PC-3 (cell line): ENCODE measurements at places on chromosomes 5 and 9. TPM values are rescaled to one million over a fixed set of nuclear protein-coding genes. Genes with fewer than 3 reads are reported as not detected.

DNA sequence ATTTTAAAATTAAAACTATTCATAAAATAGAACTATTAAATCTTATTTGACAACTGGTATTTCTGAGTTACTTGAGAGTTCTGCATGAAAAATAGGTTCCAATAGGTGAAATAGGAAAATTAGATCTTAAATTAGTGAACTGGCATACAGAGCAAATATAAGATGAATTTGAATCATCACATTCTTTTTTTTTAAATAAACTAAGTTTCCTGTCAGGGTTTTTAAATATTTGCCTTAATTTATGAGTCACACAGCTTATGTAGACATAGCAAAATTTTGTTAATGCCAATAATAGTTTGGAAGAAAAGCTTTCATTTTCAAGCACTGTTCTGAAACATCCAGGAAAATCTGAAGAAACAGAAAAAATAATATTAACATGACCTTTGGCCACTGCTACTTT is 311.7 kb upstream of the HAPLN1 start:
- peak overlapping the region; percentile 90 for H3K27ac ChIP-seq
- no peak overlapping the region for H3K4me3 ChIP-seq
- no peaks in the 10 kb centered on the region for H3K36me3 ChIP-seq
- peaks cover 34% of the 10 kb centered on the region for H3K4me1 ChIP-seq
- DNase-seq: peak; percentile 68

- peak; percentile 44 for DNase-seq
- peaks cover 3% of the 10 kb centered on the region; the same call in 1 of the 2 replicates for H3K36me3 ChIP-seq
- no peak overlapping the region for H3K4me3 ChIP-seq
- H3K4me1 ChIP-seq: no peaks in the 10 kb centered on the region
- no peaks in the 10 kb centered on the region for H3K27me3 ChIP-seq
- no peak overlapping the region for H3K27ac ChIP-seq
Observed at GRCh38 chr5:126544087-126544740, 50.8 kb downstream of the ALDH7A1 start.

- no peaks in the 10 kb centered on the region for H3K4me1 ChIP-seq
- no peak overlapping the region for H3K27ac ChIP-seq
- H3K27me3 ChIP-seq: no peaks in the 10 kb centered on the region
Observed at GRCh38 chr9:100028201-100028784, 70.5 kb downstream of the ERP44 start.

The SCGB3A1 gene
- not detected in 2 replicates for total RNA-seq

DNA sequence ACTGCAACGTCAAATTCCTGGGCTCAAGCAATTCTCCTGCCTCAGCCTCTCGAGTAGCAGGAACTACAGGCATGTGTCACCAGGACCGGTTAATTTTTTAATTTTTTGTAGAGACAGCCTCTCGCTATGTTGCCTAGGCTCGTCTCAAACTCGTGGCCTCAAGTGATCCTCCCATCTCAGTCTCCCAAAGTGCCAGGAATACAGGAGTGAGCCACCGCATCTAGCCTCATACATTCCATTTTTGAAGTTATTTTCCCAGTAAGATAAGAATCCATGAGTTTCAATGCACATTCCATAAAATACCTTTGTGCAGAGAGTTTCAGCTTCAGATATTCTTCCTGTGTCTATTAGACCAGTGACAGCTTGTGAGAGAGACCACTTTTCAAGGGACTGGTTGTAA is 70.4 kb downstream of the SKIC3 start:
- no peak overlapping the region for H3K4me3 ChIP-seq
- H3K4me1 ChIP-seq: no peaks in the 10 kb centered on the region
- no peak overlapping the region for H3K27ac ChIP-seq
- peaks cover 43% of the 10 kb centered on the region for H3K36me3 ChIP-seq
- no peak for DNase-seq

DNA sequence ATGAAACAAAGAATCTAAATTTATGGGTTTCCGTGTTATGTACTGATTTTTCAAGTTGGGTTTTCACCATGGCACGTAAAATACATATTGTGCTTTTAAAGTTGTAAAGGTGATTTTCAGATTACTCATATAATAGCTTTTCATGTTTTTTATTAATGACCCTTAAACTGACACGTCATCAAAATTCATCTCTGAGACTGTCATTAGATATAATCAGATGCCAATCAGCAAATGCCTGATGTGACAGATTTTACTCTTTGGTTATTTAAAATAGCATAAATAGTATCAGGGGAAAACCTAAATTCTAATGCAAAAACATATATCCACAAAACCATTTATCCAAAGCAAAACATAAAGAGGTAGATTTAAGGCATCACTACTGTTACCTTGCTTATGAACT is 11.0 kb downstream of the RFX3 start:
- no peaks in the 10 kb centered on the region for H3K27me3 ChIP-seq
- H3K36me3 ChIP-seq: no peaks in the 10 kb centered on the region
- peaks cover 12% of the 10 kb centered on the region for H3K4me1 ChIP-seq
- no peak for DNase-seq

GRCh38 chr9:18327121-18327520 is 146.8 kb upstream of the ADAMTSL1 start:
- no peaks in the 10 kb centered on the region for H3K36me3 ChIP-seq
- no peaks in the 10 kb centered on the region for H3K27me3 ChIP-seq
- H3K4me1 ChIP-seq: no peaks in the 10 kb centered on the region
- no peak overlapping the region for H3K27ac ChIP-seq
- no peak overlapping the region for H3K4me3 ChIP-seq

- no peak for DNase-seq
- H3K36me3 ChIP-seq: no peaks in the 10 kb centered on the region
- H3K4me3 ChIP-seq: no peak overlapping the region
- H3K27ac ChIP-seq: no peak overlapping the region
- peaks cover 54% of the 10 kb centered on the region for H3K27me3 ChIP-seq
Observed at GRCh38 chr5:135632798-135633197, 54.0 kb upstream of the CXCL14 start.

DNA sequence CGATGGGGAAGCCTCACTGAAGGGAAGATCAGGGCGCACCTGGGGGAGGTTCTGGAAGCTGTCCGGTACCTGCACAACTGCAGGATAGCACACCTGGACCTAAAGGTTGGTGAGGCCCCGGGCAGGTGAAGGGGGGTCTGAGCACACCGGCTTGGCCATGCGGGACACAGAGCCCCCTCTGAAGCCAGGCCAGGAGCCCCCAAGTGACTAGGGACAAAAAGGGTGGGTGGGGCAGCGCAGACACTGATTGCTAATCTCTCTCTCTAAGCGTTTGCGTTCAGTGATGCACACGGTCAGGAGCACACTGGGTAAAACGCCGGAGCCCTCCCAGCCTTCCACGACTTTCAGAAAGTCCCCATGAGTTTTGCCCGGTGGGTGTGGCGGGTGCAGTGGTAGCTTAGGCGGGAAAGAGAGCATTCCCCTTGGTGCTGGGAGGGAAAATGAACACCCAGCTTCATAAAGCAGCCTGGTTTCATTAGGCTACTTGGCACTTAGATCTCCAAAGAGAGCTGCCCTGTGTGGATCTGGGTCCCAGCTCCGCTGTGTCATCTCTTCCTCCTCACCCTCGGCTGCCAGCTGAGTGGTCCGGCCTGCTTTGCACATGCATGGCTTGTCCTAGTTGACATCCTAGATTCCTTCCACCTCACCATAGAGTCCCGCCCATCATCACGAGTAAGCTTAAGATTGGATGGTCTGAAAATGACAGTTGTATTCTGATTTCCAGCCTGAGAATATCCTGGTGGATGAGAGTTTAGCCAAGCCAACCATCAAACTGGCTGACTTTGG is 74.2 kb upstream of the OTULINL start:
- H3K4me3 ChIP-seq: no peak overlapping the region
- H3K36me3 ChIP-seq: peaks cover 54% of the 10 kb centered on the region
- no peaks in the 10 kb centered on the region for H3K27me3 ChIP-seq
- H3K4me1 ChIP-seq: no peaks in the 10 kb centered on the region

- no peaks in the 10 kb centered on the region for H3K4me1 ChIP-seq
- H3K27ac ChIP-seq: no peak overlapping the region
- no peaks in the 10 kb centered on the region for H3K36me3 ChIP-seq
- DNase-seq: no peak
Observed at GRCh38 chr9:15101095-15101494, 190.9 kb upstream of the FREM1 start.

The POU5F2 gene
- total RNA-seq: 0.46 and 0.66 TPM in 2 replicates

The SLC38A9 gene
- 6.5 and 12.9 TPM in 2 replicates for total RNA-seq

The UIMC1 gene
- 20.7 and 24.7 TPM in 2 replicates for total RNA-seq

DNA sequence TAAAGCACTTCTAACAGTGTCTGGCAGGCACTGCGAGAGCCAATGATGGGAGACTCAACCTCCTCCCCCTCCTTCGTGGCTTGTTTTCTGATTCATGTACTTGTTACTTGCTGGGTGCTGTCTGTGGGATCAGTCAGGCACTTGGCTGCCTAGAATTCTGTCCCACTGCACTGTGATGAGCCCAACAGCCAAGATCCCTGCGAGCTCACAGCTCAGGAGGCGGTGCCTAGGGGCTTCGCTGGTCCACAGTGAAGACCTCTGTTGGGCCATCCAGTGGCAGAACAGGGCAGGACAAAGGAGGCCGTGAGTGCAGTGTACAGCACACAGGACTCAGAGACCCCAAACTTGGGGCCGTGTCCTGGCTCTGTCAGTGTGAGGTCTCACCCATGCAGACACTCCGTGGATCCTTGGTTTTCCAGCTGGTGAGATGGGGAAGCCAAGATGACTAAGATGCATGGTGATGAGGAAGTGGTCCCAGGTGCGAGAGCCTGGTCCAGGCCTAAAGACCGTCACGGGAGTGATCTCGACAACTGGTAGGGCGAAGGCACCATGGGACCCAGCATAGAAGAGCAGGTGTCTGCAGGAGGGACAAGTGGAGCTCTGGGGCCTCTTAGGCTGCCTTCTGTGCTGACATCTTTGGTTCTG is 19.5 kb downstream of the MYMK start:
- no peaks in the 10 kb centered on the region for H3K27me3 ChIP-seq
- H3K27ac ChIP-seq: no peak overlapping the region
- no peaks in the 10 kb centered on the region for H3K36me3 ChIP-seq

GRCh38 chr5:87138091-87138805 is 129.4 kb upstream of the RASA1 start:
- no peak for DNase-seq
- H3K36me3 ChIP-seq: no peaks in the 10 kb centered on the region
- no peak overlapping the region for H3K27ac ChIP-seq

The RETREG1 gene
- 1.7 and 8.5 TPM in 2 replicates for total RNA-seq

DNA sequence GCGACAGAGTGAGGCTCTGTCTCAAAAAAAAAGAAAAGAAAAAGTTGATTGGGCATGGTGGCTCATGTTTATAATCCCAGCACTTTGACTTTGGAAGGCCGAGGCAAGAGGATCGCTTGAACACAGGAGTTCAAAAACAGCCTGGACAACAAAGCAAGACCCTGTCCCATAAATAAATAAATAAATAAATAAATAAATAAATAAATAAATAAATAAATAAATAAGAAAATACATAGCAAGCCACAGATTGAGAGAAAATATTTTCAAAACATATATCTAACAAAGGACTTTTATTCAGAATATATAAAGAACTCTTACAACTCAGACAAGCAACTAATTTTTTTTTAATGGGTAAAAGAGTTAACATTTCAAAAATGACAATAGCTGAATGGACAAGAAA is 71.2 kb downstream of the PLPP1 start:
- no peak overlapping the region for H3K4me3 ChIP-seq
- no peak for DNase-seq
- H3K27ac ChIP-seq: no peak overlapping the region

GRCh38 chr9:133754688-133755227 is 16.6 kb upstream of the SARDH start:
- H3K27ac ChIP-seq: no peak overlapping the region
- H3K36me3 ChIP-seq: no peaks in the 10 kb centered on the region
- no peaks in the 10 kb centered on the region for H3K27me3 ChIP-seq
- H3K4me3 ChIP-seq: no peak overlapping the region
- no peaks in the 10 kb centered on the region for H3K4me1 ChIP-seq

The MZB1 gene
- 0.22 and 1.0 TPM in 2 replicates for total RNA-seq

DNA sequence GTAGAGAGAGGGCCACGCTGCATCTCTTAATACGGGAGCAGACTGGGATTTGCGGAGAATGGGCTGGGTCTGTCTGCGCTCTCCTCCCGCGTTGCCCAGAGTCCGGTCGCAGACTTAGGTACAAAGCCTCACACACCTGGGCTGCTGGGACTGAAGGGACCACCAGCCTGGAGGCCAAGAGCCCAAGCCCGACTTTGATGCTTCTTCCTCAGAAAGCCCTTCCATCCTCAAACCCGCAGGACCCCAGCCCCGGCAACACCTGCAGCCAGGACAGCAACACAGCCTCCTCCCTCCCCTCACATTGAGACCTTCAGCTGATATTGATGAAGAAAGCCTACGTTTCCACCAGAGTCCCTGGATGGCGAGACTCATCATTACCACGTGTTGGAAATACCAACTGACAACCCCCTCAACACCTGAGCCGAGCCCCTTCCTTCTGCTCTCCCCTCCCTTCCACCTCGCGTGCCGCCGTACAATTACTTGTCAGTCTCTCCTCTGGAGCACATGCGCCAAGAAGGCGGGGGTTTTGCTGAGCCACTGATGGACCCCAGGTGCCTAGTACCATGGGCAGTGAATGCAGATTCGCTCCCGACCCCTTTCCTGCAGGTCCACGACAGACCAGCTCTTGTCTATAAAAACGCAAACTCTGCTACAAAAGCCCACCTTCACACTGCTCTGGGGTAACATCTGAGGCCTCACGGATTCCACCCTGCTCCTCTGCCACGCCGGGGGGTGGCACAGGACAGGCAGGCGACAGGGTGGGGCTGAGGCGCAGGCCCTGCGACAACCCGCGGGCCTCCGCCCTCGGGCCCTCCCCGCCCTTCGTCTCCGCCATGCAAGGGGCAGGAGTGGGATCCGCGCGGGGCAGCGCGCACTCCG is 841 bp downstream of the ASB6 start:
- no peak overlapping the region for H3K27ac ChIP-seq
- no peak for DNase-seq
- H3K36me3 ChIP-seq: no peaks in the 10 kb centered on the region
- peak overlapping the region; percentile 97 for H3K4me3 ChIP-seq
- H3K27me3 ChIP-seq: no peaks in the 10 kb centered on the region

The NMUR2 gene
- total RNA-seq: not detected in 2 replicates

The FOXD4L6 gene
- not detected in 2 replicates for total RNA-seq

DNA sequence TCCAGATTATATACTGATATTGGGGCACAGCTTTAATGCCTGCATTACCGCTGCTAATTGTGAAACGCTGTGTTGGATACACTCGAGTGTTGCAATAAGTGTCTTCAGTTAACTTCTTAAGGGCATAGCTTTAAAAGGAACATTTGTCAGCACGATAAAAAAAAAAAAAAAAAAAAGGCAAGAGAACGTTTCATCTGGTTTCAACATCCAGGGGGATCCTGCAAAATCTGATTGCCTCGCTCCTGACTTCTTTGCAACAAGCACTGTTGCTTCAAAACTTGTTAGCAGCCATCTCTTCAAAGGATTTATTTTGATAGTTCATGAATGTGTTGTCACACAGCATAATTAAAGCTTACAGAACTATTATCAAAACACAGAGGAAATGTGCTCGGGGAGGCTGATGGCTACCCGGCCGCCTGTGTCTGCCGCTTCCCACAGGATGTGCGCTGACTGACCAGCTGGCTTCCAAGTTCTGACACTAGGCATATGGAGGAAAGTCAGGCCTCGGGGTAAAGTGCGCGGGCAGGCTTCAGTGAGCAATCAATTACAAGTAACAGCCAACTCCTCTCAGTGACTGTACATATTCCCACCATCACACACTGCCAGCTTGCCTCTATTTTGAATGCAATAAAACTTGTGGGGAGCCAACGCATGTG is 77.7 kb downstream of the EBF1 start:
- DNase-seq: no peak
- H3K4me1 ChIP-seq: peaks cover 10% of the 10 kb centered on the region
- no peaks in the 10 kb centered on the region for H3K36me3 ChIP-seq
- H3K4me3 ChIP-seq: no peak overlapping the region
- no peak overlapping the region for H3K27ac ChIP-seq
- H3K27me3 ChIP-seq: no peaks in the 10 kb centered on the region
